ENCODE measurements at places on chromosomes 7 and 10.

DNA sequence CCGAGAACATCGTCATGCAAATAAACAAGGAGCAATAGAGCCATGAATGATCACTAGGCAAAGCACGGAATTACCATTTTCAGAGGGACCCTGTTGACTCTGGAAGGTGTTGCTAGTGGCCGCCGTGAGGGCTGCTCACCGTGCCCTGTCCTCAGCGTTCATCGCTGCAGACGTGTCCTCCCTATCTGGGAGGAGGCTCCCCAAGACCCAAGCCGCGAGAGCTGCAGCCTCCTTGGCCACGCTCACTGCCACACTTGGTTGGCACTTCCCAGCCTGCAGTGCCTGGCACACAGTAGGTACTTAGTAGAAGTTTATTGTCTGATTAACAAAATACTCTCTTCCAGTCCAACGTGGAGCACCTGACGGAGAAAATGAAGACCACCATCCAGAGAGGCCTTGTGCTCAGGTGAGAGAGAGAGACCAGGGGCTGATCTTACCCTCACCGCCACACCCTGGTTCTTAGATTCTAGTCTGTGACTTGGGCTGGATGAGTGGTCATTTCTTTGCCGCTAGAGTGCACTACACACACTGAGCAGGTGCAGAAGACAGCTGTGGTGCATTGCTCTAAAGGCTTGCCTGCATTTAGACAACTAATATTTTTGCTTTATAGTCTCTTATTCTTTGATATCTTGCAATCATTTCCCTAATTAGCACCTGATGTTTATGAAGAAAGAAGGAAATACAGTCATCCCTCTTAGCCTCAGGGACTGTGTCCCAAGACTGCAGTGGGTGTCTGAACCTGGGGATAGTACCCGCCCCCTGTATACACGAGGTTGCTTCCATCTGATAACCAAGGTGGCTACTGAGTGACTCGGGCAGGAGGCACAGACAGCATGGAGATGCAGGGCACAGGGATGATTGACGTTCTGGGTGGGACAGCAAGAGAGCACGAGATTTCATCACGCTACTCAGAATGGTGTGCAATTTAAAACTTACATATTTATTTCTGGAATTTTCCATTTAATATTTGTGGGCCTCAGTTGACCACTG is 40.3 kb downstream of the PITRM1 start:
- DNase-seq = no peak

- DNase-seq = no peak
These were observed 37.7 kb downstream of the CFAP58 start for GRCh38 chr10:104391150-104391968.

GRCh38 chr7:73717025-73717807 is 2.3 kb downstream of the STX1A start:
- DNase-seq = no peak

- DNase-seq = no peak
These were observed 43.1 kb upstream of the KLHL7 start for GRCh38 chr7:23062452-23062851.

- no peak for DNase-seq
These were observed 144.0 kb upstream of the ITGB1 start for GRCh38 chr10:33102071-33102470.

DNA sequence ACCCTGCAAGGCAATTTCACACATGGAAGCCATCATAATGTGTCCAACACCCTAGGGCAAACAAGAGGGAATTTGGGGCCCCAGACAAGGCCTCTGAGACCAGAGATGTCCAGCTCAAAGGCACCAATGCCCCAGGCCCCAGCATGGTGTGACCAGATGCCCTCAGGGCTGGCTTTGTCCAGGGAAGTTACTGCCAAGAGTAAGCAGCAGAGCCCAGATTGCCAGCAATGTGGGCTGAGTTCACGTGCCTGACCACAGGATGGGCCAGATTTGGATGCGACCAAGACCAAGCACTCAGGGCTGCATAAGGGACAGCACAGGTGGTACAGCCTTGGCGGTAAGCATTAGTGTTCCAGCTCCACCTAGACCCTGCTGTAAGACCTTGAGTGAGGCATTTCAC is 12.7 kb downstream of the MYOF start:
- DNase-seq = no peak

DNA sequence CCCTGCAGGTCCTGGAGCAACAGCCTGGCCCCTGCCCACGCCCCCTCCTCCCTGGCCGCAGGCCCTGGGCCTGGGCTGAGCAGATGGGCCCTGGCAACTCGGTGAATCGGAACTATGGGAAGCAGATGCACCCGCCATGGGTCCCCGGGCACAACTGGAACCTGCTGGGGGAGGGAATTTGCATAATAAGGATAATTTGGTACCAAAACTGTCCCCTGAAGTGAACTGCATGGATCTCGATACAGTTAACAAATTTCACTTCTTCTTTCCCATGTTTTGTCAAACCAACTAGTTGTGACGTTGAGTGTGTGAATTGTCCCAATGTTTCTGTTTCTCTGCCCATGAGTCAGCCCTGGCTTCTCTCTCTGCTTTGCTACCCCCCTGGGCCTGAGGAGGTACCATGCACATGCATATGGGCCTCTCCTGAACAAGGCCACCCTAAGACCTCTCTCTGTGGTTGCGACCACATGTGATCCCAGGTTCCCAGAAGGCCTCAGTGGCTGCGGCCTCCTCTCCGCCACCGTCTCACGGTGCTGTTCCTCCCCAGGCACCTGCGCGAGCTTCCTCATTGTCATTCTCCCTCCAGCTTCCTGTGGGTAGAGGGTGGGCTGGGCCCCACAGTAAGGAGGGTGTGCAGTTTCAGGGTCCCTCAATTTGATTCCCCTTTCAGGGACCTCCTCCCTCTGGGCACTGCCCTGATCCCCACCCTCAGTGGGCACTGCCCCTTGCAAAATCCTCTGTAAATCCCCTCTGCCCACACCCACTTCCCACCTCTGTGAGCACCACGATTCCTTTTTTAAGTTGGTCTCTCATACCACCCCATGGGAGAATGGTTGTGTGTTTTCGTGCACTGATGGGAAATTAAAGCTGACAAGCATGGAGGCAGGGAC is 40.0 kb downstream of the FIGNL1 start:
- DNase-seq = no peak

DNA sequence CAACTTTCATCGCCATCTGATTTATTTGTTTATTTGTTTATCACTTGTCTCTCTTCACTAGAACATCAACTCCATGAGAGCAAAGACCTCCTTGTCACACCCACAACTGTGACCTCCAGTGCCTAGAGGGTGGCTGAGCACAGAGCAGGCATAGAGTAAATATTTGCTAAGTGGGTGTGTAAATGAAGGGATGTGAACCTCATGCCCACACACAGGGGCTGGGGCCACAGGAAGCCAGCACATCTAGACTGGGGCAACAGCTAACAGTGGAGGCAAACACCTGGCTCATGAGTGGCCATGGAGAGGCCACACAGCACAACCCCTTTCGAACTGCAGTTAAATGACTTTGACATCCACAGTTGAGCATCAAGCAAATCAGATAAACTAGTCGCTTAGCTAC is 39.8 kb downstream of the AKR1B1 start:
- DNase-seq = no peak

- no peak for DNase-seq
These were observed 11.9 kb downstream of the CDH23 start for GRCh38 chr10:71408436-71409225.

DNA sequence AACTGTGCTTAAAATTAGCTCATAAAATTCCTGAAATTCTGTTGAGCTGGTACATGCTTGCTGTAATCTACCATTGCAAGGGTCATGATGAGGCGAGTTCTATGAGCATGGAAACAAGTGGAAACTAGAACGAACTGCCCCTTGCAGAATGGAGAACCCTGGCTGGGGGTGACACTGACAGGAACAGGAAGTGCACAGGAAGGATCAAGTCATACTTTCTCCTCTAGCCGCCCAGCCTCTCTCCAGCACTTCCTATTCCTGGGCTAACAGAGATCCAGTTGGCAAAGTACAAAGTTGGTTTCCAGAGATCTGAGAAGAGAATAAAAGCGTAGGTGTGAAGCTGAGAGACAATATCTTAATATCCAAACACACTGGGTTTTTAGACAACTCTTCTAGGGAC is 414.2 kb upstream of the PODXL start:
- no peak for DNase-seq

- no peak for DNase-seq
These were observed 48.1 kb downstream of the SDK1 start for GRCh38 chr7:3349126-3349525.

DNA sequence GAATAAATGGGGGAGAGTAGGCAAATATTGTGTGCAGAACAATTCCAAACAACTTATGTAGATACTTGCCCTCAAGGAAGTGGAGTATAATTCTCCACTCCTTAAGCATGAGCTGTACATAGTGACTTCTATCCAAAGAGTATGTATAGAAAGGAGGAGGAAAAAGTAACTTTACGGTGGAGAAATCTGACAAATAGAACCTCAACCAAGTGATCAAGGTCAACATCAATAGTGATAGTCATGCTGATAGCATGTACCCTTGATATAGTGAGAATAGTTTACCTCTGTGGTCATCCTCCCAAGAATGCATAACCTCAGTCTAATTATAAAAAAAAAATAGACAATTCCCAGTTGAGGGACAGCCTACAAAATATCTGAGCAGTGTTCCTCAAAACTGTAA is 89.1 kb upstream of the NANOS1 start:
- DNase-seq = no peak

- DNase-seq = no peak
These were observed 16.3 kb downstream of the SPOCK2 start for GRCh38 chr10:72072046-72072445.

GRCh38 chr7:117777335-117778142 is 95.7 kb downstream of the CTTNBP2 start:
- no peak for DNase-seq

DNA sequence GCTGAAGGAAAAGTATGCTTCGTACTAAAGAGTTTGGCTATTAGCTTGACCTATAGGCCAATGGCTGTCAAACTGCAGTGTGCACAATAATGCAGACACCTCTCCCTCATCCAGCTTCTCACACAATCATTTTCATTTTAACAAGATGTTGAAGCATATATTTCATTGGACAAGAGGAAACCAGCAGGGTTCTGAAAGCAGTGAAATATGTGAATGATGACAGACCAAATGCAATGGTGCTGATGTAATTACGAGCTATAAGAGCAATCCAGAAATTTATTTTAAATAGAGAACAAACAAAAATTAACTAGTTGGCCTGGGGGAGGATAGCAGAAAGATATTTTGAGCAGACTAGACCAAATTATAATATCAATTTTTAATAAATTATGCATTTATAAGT is 331.5 kb upstream of the AKR1E2 start:
- DNase-seq = no peak

GRCh38 chr7:50665403-50666123 is 100.4 kb upstream of the DDC start:
- no peak for DNase-seq

DNA sequence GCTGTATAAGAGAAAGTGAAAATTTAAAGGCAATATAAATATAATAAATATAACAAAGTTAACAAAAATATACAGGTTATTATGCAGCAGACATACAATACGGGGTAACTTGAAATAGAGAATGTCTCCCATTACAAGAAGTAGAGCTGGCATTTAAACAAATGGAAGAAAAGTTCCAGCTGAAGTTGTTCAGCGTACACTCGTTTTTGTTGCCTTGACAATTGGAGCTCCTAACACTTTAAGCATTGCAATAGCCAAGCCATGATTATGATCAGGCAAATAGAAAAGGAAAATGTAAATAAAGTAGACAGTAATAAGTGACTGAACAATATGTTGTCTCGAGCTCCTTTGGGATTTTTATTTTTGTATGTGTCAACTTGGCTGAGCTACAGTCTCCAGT is 737.8 kb upstream of the CELF2 start:
- DNase-seq = no peak

DNA sequence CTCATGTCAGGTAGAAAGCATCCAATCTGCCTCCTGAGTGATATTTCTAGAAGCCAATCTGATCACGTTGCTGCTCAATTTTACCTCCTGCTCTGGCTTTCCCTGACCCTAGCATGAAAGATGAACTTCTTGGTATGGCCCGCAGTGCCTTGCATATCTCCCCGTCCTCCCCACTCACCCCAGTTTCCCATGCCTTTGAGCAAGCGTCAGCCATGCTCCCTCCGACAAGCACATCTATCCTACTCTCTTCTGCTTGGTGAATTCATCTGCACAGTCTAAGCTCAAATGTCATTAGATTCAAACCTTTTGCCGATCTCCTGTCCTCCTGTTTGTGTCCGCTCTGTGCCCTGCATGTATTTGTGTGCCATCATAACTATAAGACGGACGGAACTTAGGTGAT is 6.2 kb upstream of the TBXAS1 start:
- DNase-seq = no peak

DNA sequence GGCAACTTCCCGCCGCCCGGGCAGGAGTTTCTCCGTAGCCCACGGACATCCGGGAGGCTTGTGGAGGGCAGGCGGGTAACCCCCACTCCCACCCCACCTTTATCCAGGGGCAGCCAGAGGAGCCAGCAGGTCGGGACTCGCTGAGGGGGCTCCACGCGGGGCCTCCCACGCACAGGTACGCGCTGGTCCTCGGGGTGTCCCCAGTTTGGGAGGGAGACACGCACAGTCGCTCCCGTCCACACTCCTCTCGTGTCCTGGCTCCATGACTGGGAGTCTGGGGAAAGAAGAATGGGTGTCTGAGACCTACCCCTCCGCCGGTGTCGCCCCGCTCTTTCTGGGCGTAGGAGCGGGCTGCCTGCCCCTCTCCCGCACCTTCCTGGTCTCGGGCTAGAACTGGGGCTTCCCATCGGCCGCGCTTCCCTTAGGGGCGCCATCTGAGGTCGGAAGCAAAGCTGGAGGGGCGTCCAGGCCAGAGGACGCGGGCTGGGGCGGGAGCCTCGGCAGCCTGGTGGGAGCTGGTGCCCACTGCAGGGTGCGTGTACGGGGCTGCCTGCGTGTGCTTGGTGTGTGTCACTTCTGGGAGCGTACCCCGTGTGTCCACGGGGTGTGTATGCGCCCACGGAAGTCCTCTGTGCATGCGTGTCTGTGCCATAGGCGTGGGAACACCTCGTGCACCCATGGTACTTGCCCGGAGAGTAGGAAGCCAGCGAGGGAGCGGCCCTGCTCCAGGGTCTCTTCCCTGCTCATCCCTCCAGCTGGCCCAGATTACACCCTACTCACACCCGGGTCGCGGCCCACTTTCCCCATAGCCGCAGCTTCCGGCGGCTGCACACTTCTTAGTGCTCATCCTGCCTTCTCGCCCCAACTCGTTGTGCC is 73.0 kb upstream of the LEP start:
- peak; percentile 27 for DNase-seq

DNA sequence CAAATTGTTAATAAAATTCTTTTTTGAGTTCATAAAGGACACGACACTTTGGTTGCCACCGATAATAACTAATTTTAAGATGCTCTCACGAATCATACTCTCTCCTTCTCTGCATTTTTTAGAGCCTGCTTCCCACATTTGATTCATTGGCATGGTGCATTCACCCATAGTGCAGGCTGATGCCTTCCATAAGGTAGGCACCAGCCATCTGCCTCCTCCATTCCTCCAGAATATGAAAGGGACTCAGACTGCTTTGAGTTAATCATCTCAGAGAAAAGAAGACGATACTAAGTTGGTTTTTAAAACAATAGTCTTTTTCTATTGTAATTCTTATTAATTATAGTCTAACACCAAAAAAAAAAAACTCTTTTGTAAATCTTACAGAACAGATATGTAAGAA is 33.9 kb upstream of the LRRN3 start:
- DNase-seq = no peak

GRCh38 chr10:118569241-118569881 is 26.1 kb downstream of the PRLHR start:
- no peak for DNase-seq

Measured in NCI-H82 (cell line).